Bronchial epithelial cell (primary cell): ENCODE measurements at places on chromosomes 7 and 10. TPM values are rescaled to one million over a fixed set of nuclear protein-coding genes. Genes with fewer than 3 reads are reported as not detected.

DGKI gene
- total RNA-seq = under 0.01 and 0.38 TPM in 2 replicates

- no peak for DNase-seq
Observed at GRCh38 chr10:68172324-68172723, 59.6 kb downstream of the ATOH7 start.

GRCh38 chr10:91340613-91341362 is 69.4 kb upstream of the HECTD2 start:
- DNase-seq = peak; percentile 98

GRCh38 chr7:44101303-44101965 is 2.7 kb upstream of the AEBP1 start:
- no peak for DNase-seq

DNA sequence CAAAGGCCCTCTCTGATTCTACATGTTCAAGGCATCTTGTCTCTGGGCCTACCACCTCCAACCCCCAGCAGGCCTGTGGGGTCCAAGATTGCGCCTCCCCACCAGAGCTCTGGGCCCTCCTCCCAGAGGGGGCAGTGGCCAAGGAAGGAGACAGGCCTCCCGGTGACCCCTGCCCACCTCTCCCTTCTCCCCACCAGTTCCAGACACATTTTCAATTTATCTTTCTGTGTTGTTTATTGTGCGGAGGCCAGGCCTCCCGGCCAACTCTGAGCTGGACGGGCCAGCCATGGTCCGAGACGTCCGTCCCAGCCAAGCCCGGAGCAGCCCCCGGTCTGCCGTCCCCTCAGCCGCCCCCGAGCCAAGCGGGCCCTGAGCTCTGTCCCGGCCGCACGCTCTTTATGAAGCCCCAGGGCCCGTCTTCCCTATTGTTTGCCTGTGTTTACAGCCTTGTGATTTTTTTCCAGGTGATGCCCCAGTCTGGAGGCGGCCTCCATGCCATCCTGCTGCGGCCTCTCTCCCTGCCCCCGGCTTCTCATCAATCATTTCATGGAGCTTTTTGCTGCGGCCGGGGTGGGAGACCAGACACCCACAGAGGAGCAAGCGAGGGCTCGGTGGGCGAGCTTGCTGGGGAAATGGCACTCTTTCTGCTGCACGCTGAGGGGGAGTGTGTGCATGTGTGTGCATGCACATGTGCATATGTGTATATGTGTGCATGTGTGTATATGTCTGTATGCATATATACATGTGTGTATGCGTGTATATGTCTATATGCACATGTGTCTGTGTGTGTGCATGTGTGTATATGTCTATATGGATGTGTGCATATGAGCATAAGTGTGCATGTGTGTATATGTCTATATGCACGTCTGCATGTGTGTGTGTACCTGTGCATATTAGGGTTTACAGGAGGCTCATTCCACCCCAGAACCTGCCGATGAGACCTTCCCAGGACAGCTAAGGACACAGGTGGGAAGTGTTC is 52.7 kb upstream of the ELN start:
- no peak for DNase-seq
